ENCODE measurements at places on chromosomes 5 and 9.

GRCh38 chr5:122385808-122386207 is 73.8 kb downstream of the SNCAIP start:
- H3K27me3 ChIP-seq: no peaks in the 10 kb centered on the region
- no peaks in the 10 kb centered on the region for H3K4me1 ChIP-seq
- no peak overlapping the region for H3K27ac ChIP-seq
- peak; percentile 48 for DNase-seq

DNA sequence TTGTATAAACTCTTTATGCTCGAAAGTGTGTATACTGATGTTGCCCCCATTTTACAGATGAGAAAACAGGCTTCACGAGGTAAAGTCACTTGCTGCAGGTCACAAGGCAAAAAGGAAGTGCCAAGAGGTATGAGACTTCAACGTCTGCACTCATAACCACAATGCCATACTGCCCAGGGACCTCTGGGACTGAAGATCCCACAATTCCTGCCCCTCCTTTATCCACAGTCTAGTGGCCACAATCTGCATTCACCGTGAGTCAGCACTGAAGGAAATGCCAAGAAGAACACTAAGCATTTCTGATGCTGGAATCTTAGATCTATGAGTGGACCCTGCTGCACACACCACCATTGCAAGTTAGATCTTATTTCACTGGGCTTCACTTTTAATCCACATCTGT is 37.3 kb downstream of the MED27 start:
- no peak overlapping the region for H3K4me3 ChIP-seq
- H3K27ac ChIP-seq: peak overlapping the region; percentile 12
- peaks cover 15% of the 10 kb centered on the region for H3K4me1 ChIP-seq
- DNase-seq: peak; percentile 99
- no peaks in the 10 kb centered on the region for H3K27me3 ChIP-seq
- H3K36me3 ChIP-seq: no peaks in the 10 kb centered on the region

DNA sequence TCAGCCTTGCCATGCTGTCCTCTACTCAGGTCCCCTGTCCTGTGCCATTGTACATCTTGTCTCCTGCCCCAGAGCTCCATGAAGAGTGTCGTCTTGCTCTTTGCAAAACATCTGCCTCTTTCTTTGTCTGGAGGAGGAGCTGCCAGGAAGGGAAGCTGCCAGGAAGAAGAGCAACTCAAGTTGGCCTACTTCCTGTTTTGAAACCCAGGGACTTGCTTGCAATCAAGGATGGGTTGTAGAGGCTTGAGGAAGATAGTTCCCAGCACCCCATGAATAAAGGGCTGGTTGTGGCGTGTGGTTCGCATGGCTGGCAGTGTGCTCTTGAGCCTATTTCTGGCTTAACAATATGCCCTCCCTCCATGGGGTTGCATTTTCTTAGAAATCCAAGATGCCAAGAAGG is 53.0 kb upstream of the CPEB4 start:
- H3K27ac ChIP-seq: no peak overlapping the region
- no peaks in the 10 kb centered on the region for H3K36me3 ChIP-seq

GRCh38 chr9:123679330-123679987 is 250.5 kb downstream of the DENND1A start:
- H3K27ac ChIP-seq: no peak overlapping the region
- H3K27me3 ChIP-seq: no peaks in the 10 kb centered on the region
- DNase-seq: peak; percentile 27

DNA sequence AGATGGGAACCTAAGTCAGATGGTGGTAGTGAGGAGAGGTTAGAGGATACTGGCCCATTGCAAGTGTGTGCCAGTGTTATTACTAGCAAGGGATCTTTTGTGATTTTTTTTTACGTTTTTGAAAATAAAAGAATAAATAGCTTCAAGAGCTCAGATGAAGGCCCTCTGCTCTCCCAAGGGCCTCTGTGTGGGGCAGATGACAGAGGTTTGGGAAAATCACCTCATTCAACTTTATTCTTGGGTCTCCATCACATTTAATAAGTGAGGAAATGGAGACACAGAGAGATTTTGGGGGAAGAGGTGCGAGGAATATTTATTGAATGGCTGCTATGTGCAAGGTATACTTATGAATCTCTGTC is 10.1 kb upstream of the TRAF1 start:
- no peak for DNase-seq
- peak overlapping the region; percentile 99 for H3K27ac ChIP-seq
- H3K4me3 ChIP-seq: no peak overlapping the region
- peaks cover 42% of the 10 kb centered on the region for H3K4me1 ChIP-seq
